Iris pigment epithelial cell (primary cell): ENCODE measurements at places on chromosomes 3 and 15.

GRCh38 chr3:168570404-168571155 is 474.9 kb upstream of the GOLIM4 start:
- no peak for DNase-seq

DNA sequence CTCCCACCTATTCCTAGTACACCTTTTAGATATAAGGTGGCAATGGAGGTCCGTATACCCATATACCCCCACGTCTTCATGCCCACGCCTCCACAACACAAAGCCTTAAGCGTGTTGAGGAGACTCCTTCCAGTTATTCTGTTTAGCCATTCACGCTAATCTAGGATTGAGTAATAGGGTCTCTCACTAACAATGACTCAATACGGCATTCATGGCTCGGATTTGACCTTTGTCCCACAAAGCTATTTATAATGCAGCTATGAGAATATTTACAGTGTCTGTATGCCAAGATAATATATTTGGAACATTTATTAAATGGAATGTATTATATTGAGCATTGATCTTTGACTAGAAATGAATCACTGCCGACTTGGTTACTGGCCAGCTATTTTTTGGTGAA is 215.8 kb downstream of the KCNH8 start:
- no peak for DNase-seq

- peak; percentile 45 for DNase-seq
These were observed 69.7 kb upstream of the CMSS1 start for GRCh38 chr3:99747915-99748314.

DNA sequence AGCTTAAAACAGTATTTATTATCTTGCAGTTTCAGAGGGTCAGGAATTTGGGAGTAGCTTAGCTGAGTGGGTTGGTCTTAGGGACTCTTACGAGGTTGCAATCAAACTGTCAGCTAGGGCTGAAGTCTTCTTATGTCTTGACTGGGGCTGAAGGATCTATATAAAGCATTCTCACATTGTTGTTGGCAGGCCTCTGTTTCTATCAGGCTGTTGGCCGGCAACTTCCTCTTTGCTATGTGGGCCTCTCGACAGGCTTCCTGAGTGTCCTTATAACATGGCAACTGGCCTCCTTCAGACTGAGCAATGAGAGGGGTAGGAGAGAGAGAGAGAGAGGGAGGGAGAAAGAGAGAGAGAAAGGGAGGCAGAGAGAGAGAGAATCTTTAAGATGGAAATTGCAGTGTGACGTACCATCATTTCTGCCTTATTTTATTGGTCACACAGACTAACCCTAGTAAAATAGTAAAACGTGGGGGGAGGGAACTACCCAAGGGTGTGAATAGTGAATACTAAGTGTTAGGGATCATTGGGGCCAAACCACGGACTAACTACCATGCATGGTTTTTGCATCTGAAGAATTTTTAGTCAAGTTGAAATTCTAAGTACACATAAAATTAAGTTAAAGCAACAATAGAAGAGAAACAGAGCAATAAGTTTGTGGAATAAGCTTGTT is 16.1 kb downstream of the FGF7 start:
- no peak for DNase-seq

- DNase-seq, result no peak
These were observed 233.6 kb downstream of the CHL1 start for GRCh38 chr3:430186-430585.

DNA sequence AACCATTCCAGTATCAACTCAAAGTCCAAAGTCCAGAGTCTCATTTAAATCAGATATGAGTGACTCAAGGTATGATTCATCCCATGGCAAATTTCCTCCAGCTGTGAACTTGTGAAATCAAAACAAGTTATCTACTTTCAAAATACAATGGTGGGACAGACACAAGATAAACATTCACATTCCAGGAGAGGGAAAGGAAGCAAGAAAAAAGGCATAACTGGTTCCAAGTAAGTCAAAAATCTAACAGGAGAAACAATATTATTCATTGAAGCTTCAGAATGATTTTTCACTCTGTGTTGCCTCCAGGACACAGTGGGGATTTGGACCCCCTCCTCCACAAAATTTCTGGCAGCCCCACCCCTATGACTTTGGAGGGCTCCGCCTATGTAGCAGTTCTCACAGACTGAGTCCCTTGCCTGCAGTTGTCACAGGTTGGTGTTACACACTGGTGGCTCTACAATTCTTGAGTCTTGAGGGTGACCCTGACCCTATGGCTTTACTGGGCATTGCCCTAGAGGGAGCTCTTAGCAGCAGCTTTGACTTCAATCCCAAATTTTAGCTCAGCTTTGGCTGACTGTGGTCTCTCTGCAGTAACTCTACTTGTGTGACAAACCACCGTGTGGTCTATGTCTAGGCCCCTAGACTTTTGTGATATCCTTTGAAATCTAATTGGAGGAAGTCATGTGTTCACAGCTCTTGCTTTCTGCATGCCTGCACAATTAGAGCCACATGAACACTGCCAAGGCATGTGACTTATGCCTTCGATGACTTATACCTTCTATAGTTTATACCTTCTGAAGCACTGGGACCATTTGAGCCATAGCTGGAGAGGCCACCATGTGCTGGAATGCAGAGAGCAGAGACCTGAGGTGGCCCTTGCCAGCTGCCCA is 644.2 kb downstream of the GRM7 start:
- DNase-seq, result peak; percentile 75

- no peak for DNase-seq
These were observed 29.5 kb downstream of the CMTM7 start for GRCh38 chr3:32421185-32421584.

- peak; percentile 84 for DNase-seq
These were observed 6.5 kb downstream of the PDCD10 start for GRCh38 chr3:167728176-167728575.

- DNase-seq, result no peak
These were observed 133.5 kb downstream of the SNRPN start for GRCh38 chr15:25088261-25088790.
